ENCODE measurements at places on chromosomes 12 and 14.
A peak's percentile ranks its signal among the peaks of the same experiment; 100 is the strongest.

- no peak for DNase-seq
Measured at GRCh38 chr14:101064121-101064661, 160.7 kb upstream of the RTL1 start.

DNA sequence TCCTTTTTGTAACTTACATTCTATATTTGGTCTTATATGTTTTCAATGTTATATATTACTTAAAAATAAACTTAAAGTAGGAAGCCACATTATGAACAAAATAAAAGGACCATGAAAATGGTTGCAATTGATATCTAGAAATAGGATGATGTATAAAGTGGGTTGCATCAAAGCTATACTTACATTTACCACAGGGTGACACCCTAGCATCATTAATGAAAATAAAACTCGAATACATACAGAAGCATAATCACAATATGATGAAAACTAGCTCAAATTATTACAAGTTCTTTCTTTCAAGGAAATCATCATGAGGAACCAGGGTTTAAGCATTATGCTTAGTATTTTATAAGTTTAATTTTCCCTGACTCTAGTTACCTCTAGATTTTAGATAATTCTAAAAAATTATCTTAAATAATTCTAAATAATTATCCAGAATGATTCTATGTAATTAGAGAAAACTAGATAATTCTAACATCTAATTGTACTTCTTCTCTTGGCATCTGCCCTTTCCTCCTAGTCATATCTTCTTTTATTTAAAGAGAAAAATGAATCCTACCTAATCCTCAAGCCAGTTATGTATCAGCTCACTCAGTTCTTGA lies 31.2 kb downstream of the TAS2R7 start:
- DNase-seq: no peak

- no peak for DNase-seq
Measured at GRCh38 chr12:94286583-94287244, 138.3 kb downstream of the PLXNC1 start.

- DNase-seq: no peak
Measured at GRCh38 chr12:47346251-47347019, 266.7 kb upstream of the AMIGO2 start.

DNA sequence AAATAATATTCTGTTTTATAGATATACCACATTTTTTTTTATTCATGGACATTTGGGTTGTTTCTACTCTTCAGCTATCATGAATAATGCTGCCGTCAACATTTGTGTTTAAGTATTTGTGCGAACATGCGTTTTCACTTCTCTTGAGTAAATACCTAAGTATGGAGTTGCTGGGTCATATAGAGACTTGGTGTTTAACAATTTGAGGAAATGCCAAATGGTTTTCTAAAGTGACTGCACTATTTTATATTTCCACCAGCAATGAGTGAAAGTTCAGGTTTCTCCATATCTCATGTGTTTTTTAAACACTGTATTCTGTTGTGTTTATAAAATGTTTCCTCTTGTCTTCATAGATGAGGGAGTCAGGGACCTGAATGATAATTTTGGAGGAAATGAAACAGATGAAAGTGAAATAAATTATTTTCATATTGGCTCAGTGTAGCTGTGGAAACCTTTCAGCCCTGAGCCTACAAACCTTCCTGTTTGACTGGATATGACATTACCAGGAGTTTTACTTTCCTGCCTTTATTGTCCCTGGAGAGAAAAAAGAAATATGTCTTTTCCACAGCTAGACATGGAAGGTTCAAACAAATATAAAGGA lies 26.3 kb downstream of the DAAM1 start:
- DNase-seq: no peak

DNA sequence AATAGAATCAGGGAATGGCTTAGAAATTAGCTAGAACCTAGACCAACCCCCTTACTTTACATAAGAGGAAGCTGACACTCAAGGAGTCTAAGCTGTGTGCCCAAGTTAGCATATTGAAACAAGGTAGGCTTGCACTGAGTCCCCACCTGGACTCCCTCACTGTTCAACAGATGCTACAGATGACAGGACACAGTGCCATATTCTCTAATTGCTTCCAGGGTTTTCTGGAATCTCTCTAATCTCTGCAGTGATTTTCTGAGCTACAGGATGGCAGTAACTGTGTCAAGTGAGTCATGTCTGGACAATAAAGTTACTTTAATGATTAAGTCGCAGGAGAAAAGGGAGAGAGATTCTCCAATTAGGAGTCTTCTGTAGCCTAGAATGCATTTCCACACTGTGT lies 35.8 kb downstream of the AKAP6 start:
- no peak for DNase-seq

- DNase-seq: peak; percentile 31
Measured at GRCh38 chr12:7113389-7113871, 4.4 kb upstream of the C1RL start.

DNA sequence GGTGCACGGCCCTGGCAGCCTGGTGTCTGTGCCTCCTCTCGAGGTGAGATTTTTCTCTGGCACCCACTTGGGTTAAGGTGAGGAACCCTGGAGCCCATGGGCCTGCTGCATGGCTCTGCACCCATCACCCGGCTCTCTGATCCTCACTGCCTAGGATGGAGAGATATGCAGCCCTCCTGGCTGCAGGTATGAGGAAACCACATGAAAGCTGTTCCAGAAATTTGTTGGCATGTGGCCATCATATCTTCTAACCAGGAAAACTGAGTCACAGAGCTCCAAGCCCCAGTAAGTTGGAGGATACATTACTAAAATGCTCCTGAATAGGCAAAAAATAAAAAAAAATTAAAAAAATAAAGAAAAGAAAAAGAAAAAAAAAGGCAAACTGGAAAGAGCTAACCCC lies 39.3 kb upstream of the DDX11 start:
- DNase-seq: no peak

DNA sequence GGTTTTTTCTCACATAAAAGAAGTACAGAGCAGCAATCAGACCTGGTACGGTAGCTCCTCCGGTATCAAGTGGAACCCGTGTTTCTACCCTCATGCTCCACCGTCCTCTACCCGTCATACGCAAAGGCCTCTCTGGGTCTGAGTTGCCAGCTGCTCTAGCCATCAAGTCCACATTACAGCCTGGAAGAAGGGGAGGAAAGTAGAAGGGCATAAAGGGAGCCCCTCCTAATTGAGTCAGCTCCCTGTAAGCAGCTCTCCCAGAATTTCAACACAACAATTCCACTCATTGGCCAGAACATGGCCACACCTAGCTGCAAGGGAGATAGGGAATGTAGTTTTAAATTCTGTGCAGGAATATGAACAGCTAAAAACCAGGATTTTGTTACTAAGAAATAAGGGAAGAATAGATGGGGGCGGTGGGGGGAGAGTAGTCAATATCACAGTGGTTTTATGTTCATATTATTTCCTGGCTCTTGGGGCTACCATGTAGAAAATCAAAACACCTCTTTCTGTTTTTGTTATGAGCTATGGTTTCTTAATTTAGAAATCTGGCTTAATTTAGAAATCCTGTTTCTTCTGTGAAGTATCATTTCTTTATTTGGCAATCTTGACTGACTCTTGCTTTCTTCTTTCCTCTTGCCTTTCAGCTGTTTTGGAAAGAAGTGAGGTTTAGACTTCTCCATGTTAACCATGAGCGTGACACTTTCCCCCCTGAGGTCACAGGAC lies 103.9 kb downstream of the AKAP6 start:
- DNase-seq: no peak

- DNase-seq: no peak
Measured at GRCh38 chr12:124904306-124905098, 9.9 kb downstream of the UBC start.

GRCh38 chr12:128825835-128826234 lies 2.1 kb upstream of the SLC15A4 start:
- no peak for DNase-seq

DNA sequence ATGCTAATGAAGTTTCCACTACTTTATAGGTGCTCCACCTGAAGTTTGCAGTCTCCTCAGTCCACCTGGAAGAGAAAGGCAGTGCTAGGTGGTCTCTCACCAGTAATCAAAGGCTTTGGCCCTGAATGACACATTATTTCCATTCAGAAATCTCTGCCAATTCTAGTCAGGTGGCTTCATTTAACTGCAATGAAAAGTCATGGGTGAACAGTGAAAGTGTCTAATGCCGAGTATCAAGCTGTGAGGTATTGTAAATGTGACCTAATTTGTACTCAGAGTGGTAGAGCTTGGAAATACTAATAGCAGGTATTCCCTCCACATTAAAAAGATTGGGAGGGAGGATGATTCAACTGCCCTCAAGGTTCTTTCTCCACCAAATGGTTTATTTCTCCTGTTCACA lies 220.9 kb upstream of the LRFN5 start:
- no peak for DNase-seq

DNA sequence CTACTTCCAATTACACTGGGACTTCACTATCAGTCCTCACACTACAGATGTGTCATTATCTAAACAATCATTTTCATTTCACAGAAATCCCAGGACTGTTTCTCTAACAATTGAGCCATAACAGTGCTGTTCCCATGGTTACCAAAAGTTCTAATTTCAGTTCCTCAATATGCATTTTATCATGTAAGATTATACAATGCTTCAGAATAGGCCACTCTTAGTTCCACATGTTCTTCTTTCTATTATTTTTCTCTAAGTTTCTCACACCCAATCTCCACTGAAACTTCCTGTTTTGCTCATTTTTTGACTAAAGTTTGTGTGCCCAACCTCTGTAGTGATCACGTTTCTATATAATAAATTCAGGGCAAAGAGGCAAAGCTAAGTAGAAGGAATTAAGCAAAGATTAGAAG lies 185.8 kb downstream of the DUSP6 start:
- no peak for DNase-seq

GRCh38 chr14:55625481-55625880 lies 45.5 kb downstream of the KTN1 start:
- DNase-seq: no peak

GRCh38 chr14:62144863-62145262 lies 382.6 kb downstream of the SNAPC1 start:
- no peak for DNase-seq

GRCh38 chr12:38501991-38502390 lies 185.4 kb downstream of the ALG10B start:
- DNase-seq: no peak

GRCh38 chr14:105479431-105480158 lies 5.0 kb downstream of the CRIP2 start:
- no peak for DNase-seq

GRCh38 chr12:20491290-20491689 lies 123.0 kb downstream of the PDE3A start:
- DNase-seq: no peak

GRCh38 chr12:116099652-116100432 lies 177.7 kb downstream of the MED13L start:
- DNase-seq: peak; percentile 4

- peak; percentile 62 for DNase-seq
Measured at GRCh38 chr12:54364413-54364812, at the start of gene GPR84. TSS of gene GPR84 (minus strand) at chr12:54364486. CDS start at chr12:54363851, 635 bp downstream.

DNA sequence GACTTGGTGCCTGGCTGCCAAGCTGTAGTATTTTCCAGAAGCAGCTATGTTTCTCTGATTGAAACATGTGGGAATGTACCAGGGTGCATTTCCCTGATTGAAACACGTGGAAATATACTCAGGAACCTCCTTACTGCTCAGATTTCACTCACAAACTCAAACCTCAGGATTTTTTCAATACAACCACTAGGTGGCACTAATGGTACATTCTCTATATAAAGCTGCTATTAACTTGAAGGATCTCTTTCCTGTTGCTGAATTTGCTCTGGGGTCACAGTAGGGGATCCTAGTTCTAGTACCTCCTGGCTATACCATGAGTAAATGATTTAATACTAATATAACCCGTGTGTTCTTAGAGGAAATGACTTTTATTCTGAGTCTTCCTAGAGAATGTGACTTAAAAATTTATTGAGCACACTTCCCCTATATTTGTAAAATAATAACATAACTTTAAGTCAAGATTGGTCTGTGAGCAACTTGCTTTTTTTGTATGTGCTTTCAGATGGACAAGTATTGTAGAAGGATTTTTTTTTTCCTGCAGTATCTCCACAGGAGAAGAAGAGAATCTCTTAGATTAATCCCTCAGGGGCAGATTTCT lies 173.8 kb upstream of the MIS18BP1 start:
- peak; percentile 1 for DNase-seq

DNA sequence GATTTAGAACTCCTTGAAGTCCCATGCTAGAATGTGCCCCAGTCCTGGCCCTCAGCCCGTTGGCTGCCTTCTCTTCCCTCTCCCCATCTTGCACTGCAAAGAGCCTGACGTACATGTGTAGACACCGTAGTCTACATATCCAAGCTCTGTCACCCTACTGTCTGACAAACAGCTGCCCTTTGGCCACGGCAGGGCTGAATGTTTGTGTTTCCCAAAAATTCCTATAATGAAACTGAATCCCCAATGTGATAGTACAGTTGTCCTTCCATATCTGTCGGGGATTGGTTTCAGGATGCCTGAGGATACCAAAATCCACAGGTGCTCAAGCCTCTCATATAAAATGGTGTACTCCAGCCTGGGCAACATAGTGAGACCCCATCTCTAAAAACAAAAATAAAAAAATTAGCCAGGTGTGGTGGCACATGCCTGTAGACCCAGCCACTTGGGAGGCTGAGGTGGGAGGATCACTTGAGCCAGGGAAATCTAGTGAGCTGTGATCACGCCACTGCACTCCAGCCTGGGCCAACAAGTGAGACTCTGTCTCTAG lies 12.3 kb upstream of the TFCP2 start:
- DNase-seq: no peak

GRCh38 chr12:75483431-75483830 lies 2.9 kb downstream of the GLIPR1 start:
- DNase-seq: no peak

DNA sequence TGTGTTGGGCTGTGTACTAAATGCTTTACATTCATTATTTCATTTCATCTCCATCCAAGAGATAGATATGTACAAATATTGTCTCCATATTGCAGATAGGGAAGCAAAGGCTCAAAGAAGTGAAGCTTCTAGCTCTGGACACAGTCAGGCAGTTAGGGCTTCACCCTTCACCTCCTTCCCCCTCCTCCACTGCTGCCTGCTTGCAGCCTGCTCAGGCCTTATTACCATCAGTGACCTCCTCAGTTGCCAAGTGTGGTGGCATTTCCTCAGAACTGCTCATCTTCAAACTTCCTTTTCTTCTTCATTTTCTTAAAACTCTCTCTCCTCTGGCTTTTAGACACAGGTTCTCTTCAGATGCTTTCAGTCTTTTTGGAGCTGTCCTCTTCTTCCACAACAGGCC lies 4.7 kb upstream of the GPATCH2L start:
- no peak for DNase-seq

- DNase-seq: no peak
Measured at GRCh38 chr12:98533723-98534251, 18.4 kb downstream of the TMPO start.

Data from activated T-cell treated with anti-CD3 and anti-CD28 coated beads, Interleukin-2, amount 50 U/mL, for 72 hours (primary cell).